Amygdala (tissue), 56 donors: ENCODE measurements at places on chromosomes 11 and 22.

GRCh38 chr11:92504004-92504403 lies 279.4 kb downstream of the FAT3 start:
- no peak for DNase-seq

GRCh38 chr22:33391298-33391697 lies 333.1 kb upstream of the SYN3 start:
- DNase-seq = no peak

GRCh38 chr11:69442012-69442806 lies 39.3 kb upstream of the LINC01488 start:
- no peak for DNase-seq

DNA sequence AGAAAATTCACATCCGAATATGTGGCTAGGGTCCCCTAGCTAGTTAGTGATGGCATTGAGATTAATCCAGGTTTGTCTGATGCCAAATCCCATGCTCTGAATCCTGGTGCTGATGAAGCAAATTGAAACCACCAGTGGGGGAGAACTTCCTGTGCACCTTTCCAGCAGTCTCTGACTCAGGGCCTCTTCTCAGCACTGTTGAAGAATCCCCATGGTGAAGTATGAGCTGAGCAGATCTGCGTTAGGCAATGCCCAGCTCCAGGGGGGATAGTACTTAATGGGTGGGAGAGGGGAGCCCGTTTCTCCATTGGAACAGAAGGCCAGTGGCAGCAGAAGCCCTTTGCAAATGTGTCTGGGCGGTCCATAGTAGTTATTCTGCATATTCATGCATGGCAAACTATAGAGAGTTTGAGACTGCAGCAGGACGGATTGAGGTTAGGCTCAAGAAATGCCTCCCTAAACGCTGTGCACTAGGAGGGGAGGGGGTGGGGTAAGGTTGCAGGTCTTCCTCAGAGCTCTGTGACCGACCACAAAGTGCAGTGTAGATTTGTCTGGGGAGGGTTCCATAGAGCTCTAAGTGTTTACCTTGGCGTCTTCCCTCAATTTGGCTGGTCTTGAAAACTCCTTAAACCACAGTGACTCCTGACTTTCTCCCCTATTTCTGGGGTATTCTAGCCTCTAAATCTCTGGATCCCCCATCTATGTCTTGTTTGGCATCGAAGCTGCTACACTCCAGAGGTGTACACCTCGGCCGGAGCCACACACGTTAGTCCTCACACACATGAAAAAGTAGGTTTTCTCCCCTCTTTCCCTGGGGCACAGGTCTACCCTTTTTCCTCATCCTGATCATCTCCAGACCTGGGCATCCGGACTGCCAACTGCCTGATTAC lies 4.8 kb downstream of the POU2F3 start:
- no peak for DNase-seq

DNA sequence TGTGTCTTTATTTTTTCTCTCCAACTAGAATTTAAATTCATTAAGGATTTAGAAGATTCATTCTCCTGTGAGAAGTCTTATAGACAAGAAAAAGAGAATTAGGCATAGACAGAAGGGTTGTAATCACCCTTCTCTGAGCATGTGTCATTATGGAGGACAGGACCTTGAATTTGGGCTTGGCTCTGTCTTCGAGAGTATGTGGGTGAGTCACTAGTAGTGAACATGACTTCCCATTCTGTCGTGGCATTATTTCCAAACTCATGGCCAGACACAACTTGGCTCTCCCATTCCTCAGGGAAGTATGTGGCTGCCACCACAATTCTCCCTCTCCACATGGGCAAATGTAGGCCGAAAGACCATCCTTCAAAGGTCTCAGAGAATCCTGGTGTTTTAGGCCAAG lies 14.3 kb upstream of the ANKK1 start:
- DNase-seq = no peak

- DNase-seq = no peak
These were observed 14.5 kb upstream of the RPS19BP1 start for GRCh38 chr22:39546889-39547586.

- DNase-seq = no peak
These were observed 68.6 kb downstream of the RRAS2 start for GRCh38 chr11:14290422-14290821.

DNA sequence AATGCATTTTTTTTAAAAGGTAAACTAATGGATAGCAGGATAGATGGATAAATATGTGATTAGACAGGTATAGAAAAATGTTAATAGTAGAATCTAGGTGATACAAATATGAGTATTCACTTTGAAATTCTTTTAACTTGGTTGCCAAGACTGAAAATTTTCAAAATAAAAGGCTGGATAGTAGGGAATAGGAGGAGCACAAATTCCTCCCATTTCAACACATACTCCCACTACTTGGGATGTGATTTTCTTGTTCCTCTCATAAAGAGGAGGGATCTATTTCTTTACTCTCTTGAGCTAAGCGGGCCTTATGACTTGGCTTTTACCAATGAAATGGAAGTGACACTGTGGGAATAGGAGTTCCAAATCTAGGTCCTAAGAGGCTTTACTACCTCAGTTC lies 35.9 kb downstream of the PIK3C2A start:
- no peak for DNase-seq

GRCh38 chr11:69017951-69018350 lies 4.9 kb upstream of the MRGPRF start:
- DNase-seq = no peak

GRCh38 chr11:849104-849824 lies 6.6 kb downstream of the TSPAN4 start:
- no peak for DNase-seq

DNA sequence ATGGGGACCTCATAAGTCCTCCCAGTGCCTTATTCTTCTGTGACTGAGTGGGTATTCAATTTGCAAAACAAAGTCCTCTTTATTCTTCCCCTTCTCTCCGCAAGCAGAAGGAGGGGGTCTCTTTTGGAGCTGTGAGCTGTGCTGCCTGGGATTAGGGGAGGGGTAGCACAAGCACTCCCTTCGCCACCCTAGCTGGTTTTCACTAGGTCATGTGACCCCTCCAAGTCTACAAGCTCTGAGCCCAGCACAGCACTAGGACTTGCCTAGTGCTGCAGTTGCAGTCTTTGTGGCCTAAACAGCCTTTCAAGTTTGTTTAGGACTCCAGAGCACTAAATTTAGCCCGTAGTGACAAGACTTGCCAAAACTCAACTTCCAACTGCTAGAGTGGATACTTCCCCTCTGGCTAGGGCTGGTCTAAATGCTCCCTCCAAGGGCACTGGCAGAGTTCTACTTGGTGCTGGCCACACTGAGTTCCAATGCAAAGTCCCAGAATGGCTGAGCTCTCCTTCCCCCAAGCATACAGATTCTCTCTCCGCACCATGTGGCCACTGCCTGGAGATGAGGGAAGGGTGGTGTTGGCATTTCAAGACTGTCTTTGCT lies 25.4 kb downstream of the TAF1D start:
- no peak for DNase-seq

DNA sequence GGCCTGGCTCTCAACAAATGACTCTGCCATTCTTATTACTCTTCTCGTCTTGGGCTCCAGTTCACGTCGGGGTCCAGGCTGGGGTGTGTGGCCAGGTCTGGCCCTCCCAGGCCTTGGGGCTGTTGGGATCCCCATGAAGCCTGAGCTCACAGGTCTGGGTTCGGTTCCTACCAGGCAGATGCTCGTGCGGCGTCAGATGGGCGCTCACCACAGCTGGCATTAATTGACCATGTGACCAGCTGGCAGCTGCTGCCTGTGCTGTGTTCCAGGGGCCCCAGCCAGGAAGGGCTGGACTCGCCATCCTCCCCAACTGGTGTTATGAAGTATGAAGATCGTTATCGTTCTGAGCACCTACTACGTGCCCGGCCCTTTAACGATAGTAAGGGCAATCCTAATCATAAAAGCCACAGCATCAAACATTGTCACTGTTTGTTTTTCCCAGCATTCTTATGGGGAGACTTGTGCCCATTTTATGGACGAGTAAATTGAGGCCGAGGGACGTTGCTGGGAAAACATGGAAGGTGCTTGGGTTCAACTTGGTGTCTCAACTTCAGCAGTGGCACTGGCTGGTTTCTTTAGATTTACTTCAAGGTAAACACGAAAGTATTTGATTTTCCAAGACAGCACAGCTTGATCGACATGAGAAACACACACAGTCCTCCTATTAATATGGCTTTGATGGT lies 26.8 kb upstream of the CACNG2 start:
- DNase-seq = no peak

DNA sequence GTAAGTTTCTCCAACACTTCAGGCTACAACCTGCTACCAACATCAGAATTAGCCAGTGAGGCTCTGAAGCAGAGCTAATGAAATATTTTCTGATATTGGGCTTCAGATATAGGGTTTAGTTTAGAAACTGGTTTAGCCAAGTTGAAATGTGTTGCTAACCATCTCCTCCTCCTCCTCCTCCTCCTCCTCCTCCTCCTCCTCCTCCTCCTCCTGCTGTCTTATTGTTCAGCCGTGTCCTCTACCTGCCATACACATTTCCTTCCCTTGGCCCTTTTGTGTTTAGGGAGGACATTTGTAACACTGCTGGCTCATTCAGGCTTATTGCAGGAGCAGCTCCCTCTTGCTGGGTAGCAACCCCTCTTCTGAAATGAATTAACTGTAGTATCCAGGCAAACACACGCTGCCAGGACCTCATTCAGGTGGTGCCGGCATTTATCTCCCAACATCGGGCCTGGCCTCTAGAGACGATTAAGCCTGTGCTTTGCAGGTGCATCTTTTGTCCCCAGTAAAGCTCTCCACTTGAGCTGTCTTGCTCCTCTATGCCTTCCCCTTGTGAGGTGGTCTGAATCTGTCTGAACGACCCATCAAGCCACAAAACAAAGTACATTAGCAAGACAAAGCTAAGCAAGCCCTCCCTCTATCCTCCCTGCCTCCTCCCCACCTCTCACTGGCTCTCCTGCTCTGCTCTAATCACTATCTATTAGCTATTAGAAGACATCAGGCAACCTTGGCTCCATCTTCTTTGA lies 82.9 kb downstream of the KCNJ1 start:
- no peak for DNase-seq

DNA sequence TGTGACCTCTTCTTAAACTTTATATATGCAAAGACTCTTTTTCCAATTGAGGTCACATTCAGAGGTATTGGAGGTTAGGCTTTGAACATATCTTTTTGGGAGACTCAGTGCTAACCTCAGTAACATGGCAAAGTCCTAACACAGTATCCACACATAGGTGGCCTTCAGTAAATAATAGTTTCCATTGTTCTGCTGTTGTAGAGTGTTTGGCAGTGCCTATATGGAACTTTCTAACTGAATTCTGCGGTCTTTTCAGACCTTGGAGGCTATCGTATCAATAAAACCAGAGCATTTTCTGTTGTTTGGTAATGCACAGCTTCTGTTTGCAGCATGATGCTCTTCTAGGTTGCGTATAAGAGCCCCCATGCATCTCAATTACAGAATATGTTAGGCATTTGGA lies 47.0 kb downstream of the LDLRAD3 start:
- no peak for DNase-seq

- DNase-seq = no peak
These were observed 41.5 kb downstream of the TRMU start for GRCh38 chr22:46376908-46377524.

DNA sequence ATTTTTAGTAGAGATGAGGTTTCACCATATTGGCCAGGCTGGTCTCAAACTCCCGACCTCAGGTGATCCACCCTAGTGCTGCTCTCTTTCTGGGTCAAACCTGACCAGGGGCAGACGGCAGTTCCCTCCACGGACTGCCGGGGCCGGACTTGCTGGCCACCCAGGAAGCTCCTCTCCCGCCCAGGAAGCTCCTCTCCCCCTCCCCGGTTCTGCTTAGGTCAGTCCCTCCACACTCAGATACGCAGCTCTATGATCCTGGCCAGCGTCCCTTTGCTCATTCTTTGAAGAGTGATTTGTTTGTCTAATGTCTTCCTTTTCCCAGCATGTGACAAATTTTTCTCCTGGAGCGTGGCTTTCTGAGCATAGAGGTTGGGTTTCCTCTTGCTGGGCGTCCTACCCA lies 125.3 kb upstream of the B3GAT1 start:
- no peak for DNase-seq

GRCh38 chr11:120462825-120463224 lies 48.7 kb upstream of the GRIK4 start:
- DNase-seq = no peak

DNA sequence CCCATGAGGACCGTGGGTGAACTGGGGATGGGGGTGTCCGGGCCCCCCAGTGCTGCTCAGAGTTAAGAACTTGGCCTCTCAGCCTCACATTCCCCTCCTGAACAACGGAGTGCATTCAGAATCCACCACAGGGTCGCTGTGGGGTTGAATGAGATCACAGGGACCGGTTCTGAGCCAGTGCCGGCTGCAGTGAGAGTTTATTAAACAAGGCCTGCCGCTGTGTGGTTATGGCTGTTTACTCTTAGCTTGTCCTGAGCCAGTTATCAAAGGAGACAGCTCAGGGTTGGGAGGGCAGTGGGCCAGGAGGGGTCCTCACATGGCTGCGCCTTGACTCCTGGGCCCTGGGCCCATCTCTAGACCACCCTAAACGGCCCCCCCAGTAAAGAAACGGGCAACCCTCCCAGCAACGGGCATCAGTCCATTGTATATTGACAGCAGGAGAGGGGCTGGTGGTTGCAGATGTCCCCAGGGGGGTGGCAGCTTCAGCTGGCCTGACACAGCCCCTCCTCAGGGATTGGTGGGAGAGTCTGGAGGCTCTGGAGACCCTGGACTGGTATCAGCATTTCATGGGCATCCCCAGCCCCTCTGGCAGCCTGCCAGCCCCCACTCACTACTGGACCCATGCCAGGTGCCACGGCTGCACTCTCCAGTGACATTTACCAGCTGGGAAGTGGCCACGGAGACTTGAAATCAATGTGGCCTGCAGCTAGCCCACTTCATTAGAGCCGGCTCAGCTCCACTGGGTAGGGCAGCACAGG lies 15.1 kb upstream of the CABP7 start:
- DNase-seq = peak; percentile 76

DNA sequence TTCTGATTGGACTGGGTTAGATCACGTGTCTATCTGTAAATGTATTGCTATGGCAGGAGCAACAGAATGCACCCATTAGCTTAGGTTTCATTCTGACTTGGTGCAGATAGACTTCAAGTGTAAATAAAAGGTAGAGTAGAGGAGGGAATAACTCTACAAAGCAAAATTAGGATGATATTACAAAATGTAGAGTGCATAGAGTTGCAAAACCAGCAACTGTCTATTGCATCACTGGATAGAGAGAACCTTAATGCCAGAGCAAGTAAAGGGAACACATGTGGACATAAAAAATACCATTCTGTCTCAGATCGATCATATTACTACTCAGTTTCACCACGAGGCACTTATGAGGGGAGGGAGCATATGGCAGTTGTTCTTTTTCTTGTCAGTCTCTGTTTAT lies 22.0 kb upstream of the CAT start:
- DNase-seq = no peak

DNA sequence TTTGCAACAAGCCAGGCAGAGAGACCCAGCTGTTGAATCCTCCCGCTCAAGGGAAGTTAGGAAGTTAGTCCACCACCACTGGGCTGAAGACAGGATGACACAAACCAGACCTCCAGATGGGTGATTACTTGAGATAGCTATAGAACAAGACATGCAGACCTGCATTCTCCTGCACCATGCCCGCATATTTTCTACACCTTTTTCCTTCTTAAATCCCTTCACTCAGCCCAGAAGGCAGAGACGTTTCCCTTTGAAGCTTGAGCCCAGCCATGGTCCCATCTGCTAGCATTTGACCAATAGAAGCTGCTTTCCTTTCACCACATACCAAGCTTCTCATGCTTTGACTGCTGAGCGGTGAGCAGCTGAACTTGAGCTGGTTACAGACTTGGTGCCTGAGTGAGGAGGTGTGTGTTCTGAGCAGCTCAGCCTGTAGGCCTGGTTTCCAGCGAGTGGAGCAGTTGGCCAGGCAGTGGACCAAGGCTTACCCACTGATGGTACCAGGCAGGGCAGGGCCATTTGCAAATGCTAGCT lies 29.2 kb upstream of the CBX6 start:
- DNase-seq = no peak

GRCh38 chr22:47130883-47131631 lies 368.6 kb downstream of the TBC1D22A start:
- DNase-seq = no peak
